ENCODE measurements at places on chromosomes 12 and 14.
A peak's percentile ranks its signal among the peaks of the same experiment; 100 is the strongest.

- peak; percentile 71 for DNase-seq
Observed at GRCh38 chr12:121038861-121039668, at the start of gene OASL. OASL (minus strand) TSS chr12:121039246; CDS start chr12:121038971, 275 bp downstream.

DNA sequence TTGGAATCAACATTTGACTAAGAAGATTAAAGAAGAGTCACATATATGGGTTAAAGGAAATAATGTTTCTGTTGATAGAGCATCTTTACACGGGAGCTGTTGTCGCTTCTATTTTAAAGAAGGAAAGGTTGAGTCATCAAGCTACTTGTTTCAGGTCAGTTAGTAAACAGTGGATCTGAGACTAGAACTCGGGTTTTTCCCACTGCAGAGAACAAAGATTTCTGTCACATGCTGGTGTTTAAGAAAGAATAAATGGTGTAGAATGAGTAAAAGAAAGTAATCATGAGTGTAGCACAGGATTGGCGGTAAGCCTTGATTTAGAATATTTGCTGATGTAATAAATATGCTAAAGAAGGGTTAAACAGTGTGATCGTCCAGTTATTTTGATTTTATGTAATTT lies 455.5 kb downstream of the AEBP2 start:
- no peak for DNase-seq

DNA sequence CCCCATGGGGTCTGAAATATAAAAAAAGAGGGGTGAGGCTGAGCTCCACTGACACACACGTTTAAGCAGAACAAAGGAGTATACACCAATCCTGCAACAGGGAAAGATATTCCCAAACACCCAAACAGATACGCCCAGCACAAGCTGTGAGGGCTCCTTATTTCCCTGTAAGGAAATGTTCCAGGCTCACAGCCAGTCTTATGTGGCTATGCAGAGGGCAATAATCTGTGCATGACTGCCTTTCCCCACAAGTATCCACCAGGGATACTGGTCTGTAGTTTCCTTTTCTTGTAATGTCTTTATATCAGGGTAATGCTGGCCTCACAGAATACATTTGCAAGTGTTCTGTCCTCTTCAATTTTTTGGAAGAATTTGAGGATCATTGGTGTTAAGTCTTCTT lies 141.7 kb upstream of the DAAM1 start:
- DNase-seq: no peak

DNA sequence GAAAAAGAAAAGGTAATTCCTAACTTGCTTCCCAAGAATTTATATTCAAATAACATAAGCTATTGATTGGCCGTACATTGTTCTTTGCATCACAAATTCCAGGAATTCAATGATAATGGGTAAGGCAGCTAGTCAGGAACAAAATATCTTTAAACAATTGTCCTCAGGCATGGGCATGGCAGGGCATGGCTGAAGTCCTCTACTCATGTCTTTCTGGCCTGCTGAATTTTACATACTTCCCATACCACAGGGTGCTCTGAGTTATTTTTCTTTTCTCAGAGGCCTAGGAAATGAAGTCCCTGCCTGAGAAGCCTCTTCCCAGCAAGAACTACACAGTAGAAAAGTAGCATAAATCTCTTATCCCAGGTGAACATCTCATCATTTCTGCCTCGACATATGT lies 15.1 kb upstream of the DRAM1 start:
- DNase-seq: no peak

DNA sequence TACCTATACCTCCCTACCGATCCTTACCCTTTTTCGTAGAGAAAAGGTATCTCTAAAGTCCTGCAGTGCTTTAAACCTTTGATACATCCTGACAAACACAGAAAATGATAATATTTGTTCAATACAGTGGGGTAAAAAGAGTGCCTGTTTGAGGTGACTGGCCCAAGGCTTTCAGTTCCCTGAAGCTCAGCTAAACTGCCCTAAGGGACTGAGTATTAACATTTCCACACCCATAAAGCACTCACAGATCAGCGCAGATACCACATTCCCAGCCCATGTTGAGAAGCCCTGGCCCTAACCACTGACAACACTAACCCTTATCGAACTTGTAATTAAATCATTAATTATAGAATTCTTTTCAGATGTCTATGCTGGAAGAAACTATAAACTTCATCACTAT lies 108.7 kb downstream of the DIP2B start:
- no peak for DNase-seq

- no peak for DNase-seq
Observed at GRCh38 chr12:108043286-108043685, 85.8 kb upstream of the WSCD2 start.

DNA sequence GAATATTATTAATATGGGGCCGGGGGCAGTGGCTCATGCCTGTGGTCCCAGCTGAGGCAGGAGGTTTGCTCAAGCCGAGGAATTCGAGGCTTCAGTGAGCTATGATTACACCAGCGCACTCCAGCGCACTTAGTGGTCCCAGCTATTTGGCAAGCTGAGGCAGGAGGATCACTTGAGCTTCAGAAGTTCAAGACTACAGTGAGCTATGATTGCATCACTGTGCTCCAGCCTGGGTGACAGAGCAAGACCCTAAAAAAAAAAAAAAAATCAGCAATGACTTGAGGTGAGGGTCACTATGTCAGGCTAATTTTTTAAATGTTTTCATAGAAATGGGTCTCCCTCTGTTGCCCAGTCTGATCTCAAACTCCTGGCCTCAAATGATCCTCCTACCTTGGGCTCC lies 243.4 kb downstream of the RBM19 start:
- no peak for DNase-seq

- DNase-seq: no peak
Observed at GRCh38 chr12:45429831-45430230, 213.9 kb downstream of the ANO6 start.

GRCh38 chr12:81998761-81999378 lies 239.7 kb upstream of the PPFIA2 start:
- DNase-seq: no peak

All from T-helper 1 cell (primary cell).